ENCODE measurements at places on chromosomes 7 and 10.

- peak; percentile 87 for DNase-seq
These were observed 14.1 kb downstream of the YAE1 start for GRCh38 chr7:39580149-39580874.

DNA sequence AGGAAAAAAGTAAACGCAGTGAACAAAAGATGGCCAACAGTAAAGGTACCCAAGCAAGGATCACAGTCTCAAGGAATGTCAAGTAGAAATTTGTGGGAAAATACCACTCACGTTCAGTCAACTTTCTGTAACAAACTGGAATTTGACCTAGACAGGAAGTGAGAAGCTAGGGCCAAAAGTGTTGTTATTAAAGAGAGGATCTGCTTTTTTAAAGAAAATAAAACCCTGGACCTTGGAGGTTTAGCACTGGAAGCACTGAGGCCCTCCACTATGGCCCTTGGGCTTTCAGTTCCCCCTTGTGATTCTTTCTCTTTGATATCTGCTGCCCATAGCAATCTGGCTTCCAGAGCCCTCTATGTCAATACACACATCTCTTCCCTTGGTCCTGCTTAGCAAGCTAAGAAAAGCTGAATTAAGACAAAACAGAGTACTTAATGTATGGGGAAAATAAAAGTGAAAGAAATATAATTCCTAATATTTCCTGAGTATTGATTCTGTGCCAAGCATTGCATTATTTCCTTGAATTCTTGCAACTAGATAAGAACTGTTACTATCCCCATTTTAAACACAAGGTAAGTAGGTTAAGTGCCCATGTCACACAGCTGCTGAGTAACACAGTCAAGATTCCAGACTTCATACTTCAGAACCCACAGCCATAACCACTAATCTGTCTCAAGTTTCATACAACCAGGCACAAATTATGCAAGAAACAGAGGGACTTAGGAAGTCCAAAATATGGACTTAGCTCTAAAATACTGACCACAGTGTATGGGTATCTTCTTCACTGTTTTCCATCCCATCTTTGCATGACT, 2.6 kb upstream of the ZNF438 start:
- no peak for DNase-seq

DNA sequence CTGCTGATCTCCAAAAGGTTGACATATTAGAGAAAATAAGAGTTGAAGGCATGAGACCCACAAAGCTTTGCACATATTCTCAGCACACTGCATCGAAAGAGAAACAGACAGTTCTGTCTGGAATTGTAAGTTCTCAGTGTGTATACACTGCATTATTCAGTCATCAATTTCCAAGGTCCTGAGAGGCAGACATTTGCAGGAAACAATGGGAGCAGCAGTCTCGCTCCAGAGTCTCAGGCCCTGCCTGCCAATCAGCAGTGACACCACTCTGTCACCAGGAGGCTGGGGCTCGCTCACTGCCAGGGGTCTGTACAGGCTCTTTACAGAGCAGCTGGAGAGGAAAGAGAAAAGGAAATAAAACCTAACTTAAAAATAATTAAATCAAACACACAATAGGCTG, 36.3 kb downstream of the JAZF1 start:
- DNase-seq = no peak

DNA sequence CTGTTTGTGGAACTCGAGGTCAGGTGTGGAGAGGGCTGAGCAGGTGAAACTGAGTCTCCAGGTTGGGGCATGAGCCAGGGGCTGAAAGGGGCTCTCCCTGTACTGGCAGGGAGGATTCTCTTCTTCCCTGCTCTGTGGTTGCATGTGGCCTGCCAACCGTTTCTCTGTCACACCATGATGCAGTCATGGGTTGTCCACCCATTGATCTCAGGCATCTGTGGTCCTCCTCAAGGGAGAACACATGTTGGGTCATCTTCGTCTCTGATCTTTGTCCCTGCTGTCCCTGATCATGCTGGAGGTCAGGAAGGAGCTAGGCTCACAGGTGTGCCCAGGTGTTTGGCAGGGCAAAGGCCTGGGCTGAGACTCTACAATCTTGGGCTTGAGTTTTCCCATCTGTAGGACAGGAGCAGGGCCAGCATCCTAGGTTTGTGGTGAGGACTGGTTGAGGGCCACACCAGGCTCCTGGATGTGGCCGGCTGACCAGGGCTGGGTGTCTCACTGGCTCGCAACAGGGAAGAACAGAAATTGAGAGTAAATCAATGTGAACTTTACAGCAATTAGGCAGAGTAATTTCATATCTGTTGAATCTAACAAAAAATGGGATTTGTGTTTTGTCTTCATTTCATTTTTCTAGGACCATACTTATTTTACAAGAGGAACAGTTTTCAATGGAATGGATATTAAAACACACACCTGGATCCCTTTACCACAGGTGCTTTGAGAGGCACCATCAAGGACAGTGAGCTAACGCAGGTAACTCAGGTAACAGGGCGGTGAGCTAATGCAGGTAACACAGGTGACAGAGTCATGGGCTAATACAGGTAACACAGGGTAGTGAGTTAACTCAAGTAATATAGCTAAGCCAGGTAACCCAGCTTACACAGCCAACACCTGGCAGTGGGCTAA, 58.5 kb upstream of the IGFBP3 start:
- no peak for DNase-seq

- DNase-seq = no peak
These were observed 4.0 kb upstream of the MINPP1 start for GRCh38 chr10:87500646-87501048.

GRCh38 chr10:58980826-58981415, 195.5 kb upstream of the PHYHIPL start:
- DNase-seq = no peak

- DNase-seq = no peak
These were observed 251.7 kb downstream of the KLF6 start for GRCh38 chr10:3533296-3533695.

GRCh38 chr7:47988496-47989386, 9.3 kb upstream of the HUS1 start:
- no peak for DNase-seq

DNA sequence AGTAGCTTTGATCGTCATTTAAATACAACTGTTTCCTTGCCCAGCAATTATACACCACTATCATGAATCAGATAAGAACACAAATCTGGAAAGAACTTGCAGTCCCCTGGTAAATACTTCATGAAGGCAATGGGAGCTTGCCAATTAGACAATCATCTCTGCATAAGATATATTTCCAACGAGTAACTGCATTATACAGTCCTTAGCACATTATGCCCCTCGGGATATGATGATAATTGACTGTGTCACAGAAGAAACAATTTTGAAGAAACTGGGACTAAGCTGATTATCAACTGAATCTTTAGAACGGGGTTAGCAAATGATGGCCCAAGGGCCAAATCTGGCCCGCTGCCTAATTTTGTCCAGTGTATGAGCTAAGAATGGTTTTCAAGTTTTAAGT, 155.7 kb downstream of the TRIL start:
- DNase-seq = no peak

DNA sequence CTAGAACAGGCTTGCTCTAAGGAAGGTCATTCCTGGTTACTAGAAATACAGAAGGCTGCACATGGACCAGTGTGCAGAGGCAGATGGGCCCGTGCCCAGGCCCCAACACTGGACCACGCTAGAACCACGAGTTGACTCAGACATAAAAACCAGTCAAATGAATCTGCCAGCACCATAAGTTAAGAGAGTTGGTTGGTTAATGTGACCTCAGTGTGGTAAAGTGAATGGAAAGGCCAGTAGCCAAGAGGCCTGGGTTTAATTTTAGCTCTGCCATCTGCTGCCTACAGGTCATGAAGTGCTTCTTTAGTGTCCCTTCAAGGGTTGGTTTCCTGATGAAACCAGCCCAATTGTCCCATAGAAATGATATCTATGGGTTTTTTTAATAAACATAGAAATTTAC, 329.6 kb upstream of the NRP1 start:
- no peak for DNase-seq

GRCh38 chr7:27842851-27843250, 102.9 kb downstream of the TAX1BP1 start:
- no peak for DNase-seq

DNA sequence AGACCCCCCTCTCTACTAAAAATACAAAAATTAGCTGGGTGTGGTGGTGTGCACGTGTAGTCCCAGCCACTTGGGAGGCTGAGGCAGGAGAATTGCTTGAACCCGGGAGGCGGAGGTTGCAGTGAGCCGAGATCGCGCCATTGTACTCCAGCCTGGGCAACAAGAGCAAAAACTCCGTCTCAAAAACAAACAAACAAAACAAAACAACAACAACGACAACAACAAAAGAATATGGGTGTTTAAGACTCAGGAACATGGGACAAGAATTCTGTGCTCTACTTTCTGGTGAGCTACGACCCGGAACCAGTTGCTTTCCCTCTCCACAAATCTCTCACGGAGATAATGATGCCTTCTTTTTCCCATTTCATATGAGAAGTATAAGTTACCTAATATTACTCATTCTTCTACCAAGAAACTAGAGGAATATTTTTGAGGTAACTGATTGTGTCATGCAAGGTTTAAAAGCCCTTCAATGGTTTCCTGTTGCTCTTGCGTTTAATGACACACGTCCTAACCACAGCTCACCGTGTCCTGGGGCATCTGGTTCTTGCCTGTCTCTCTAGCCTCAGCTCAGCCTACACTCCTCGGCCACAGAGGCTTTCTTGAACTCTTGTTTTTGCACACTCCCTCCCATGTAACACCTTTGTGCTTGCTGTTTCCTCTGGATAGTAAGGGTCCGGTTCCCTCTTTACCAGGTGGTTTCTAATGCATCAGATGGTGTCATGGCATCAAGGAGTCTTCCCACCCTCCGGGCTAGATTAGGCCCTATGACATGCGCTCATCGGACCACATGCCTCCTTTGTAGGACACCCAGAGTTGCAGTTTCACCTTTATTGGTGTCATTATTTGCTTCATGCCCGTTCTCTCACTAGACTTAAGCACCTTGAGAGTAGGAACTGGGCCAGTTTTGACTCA, 67.5 kb downstream of the PFKFB3 start:
- peak; percentile 68 for DNase-seq

DNA sequence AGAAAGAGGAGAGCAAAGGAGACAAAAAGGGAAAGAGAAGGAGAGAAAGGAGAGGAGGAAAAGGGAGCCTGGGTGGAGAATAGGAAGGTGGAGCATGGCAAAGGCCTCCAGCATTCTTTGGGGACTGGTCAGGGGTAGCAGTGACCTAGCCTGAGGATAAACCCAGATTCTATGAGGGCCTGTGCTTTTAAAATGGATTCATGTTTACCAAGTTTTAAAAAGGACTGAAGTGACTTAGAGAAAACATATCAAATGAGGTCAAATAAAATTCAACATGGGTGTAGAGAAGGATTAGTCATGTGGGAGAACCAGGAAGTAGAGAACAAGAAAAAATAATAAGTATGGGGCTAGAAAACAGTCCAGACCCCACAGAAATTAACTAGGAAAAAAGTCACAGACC, 20.7 kb downstream of the CREB3L2 start:
- DNase-seq = no peak

- no peak for DNase-seq
These were observed 166.3 kb upstream of the RNF32 start for GRCh38 chr7:156474241-156474743.

GRCh38 chr7:151020231-151020630, 4.1 kb downstream of the ATG9B start:
- no peak for DNase-seq

DNA sequence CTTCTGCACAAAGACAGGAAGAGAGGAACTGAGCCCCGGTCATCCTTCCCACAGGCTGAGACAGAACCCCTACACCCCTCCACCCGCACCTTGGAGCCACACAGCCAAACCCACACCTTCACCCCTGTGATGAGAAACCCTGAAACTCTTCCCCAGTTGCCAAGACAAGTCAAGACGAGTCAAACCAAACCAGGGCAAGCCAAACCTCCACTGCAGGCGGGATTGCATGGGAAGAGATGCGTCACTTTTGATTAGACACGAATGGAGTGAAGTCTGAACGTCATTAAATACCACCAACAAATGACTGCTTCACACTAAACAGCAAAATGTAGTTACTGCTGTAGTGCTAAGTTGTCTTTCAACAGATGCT, 73.8 kb downstream of the PRPF18 start:
- no peak for DNase-seq

GRCh38 chr7:140284062-140284461, 107.3 kb upstream of the KDM7A start:
- no peak for DNase-seq

DNA sequence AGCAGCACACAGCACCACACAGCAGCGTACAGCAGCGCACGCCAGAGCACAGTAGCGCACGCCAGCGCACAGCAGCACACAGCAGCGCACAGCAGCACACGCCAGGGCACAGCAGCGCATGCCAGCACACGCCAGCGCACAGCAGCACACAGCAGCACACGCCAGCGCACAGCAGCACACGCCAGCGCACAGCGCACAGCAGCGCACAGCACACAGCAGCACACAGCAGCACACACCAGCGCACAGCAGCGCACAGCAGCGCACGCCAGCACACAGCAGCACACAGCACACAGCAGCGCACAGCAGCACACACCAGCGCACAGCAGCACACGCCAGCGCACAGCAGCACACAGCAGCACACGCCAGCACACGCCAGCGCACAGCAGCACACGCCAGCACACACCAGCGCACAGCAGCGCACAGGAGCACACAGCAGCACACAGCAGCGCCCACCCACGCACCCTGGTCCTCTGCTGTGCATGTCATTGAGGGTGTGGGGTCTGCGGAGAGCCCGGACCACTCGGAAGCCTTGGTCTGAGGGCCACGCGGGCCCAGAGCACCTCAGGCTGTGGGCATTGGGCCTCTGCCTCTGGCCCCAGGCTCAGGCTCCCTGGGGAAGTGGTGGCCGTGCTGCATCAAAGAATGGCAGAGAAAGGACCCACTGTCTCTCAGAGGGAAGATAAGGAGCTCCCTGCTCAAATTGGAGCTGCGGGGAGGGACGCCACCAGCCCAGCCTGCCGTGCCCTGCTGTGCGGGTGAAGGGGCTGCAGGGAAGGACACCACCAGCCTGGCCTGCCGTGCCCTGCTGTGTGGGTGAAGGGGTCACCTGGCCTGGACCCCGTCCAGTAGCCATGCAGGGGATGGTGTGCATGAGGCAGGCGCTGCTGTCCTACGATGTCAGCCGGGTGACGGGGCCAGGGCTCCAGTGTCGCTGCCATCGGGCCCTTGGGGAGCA, 27.5 kb upstream of the GPR146 start:
- no peak for DNase-seq

GRCh38 chr7:24812305-24812945, 55.2 kb upstream of the GSDME start:
- peak; percentile 56 for DNase-seq

GRCh38 chr7:30660331-30661255, 21.7 kb downstream of the CRHR2 start:
- DNase-seq = no peak

DNA sequence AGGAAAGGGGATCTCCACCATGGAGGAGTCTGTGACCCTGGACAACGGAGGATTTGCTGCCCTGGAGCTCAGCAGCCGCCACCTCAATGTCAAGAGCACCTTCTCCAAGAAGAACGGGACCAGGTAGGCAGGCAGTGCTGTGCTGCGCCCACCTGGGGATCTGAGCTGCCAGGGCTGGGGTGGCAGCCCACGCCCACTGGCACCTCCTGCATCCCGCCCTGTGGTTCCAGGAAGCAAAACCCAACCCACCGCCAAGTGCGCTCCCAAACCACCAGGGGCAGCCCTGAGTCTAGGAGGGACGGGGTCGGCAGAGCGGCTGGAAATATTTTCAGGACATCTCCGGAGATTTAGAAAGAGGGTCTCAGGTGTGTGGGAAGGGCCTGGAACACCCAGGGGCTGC, 440.3 kb upstream of the FOXK1 start:
- DNase-seq = no peak

All from GM20000 (cell line).